ENCODE measurements at places on chromosomes 2 and 18. TPM values are rescaled to one million over a fixed set of nuclear protein-coding genes. Genes with fewer than 3 reads are reported as not detected.

The CYRIA gene
- 47.6 TPM for total RNA-seq

The WIPF1 gene
- total RNA-seq = 21.1 TPM

The PLCL1 gene
- total RNA-seq = 9.7 TPM

The SERPINB8 gene
- total RNA-seq = 54.5 TPM

The CNPPD1 gene
- total RNA-seq = 20.2 TPM

The DSG1 gene
- not detected for total RNA-seq

The ELOA2 gene
- not detected for total RNA-seq

The USP34 gene
- total RNA-seq = 190 TPM

The LYPD6B gene
- not detected for total RNA-seq

The TMEM178A gene
- 0.80 TPM for total RNA-seq

The PRSS56 gene
- total RNA-seq = not detected

The TBR1 gene
- total RNA-seq = under 0.01 TPM

The SCYGR7 gene
- total RNA-seq = not detected

The CNDP1 gene
- total RNA-seq = not detected

The IMMT gene
- total RNA-seq = 120 TPM

The LTBP1 gene
- total RNA-seq = 9.5 TPM

The KIF1A gene
- not detected for total RNA-seq

The FAM237A gene
- not detected for total RNA-seq

The LONRF2 gene
- total RNA-seq = under 0.01 TPM
